ENCODE measurements at places on chromosomes 1 and 21.

GRCh38 chr1:24992761-24993211, 62.7 kb upstream of the RUNX3 start:
- no peak for DNase-seq

DNA sequence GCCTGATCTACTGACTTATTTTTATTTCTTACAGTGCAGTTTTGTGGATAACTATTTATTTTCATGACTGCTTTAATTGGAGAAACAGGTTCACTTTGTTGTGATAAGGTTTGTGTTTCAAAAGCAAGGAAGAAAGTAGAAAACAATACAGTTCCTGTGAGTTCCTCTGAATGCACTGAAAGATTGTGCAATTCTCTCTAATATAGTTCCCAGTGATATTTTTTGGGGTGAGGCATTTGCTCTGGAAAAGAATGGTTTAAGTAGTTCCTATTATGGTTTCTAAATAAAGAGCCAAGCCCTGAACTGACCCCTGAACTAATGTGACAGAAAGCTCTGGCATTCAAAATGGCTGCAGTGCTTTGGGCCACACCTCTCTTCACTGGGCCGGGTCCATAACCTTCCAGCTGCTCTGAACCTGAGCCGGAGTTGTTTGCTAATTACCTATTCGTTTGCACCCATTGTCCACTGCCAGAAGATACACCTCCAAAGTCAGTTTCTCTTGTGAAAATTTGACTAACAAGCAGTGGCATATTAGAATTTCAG, 56.6 kb upstream of the VTCN1 start:
- no peak for DNase-seq

- DNase-seq, result no peak
Observed at GRCh38 chr1:153312570-153313186, at the start of gene PGLYRP3. Gene PGLYRP3 (minus strand): TSS chr1:153312952. CDS start chr1:153310665, 2,287 bp downstream.

DNA sequence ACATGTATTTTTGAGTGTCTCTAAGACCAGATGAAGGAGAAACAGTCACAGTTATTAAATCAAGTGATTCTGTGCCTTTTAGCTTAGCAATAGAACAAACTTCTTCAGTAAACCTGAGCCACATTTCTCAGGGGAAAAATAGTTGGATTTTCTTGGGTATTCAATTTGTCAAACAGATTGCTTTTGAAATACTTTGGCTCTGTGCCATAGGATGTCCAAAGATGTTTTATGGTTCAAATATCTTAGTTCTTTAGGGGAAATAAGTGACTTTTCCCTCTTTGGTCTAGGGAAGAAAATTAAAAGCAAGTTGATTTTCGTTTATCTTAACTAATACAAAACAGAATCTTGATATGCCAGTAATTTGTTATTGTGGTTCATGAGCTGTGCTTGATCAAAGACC, 125.9 kb downstream of the ATP5PO start:
- no peak for DNase-seq

DNA sequence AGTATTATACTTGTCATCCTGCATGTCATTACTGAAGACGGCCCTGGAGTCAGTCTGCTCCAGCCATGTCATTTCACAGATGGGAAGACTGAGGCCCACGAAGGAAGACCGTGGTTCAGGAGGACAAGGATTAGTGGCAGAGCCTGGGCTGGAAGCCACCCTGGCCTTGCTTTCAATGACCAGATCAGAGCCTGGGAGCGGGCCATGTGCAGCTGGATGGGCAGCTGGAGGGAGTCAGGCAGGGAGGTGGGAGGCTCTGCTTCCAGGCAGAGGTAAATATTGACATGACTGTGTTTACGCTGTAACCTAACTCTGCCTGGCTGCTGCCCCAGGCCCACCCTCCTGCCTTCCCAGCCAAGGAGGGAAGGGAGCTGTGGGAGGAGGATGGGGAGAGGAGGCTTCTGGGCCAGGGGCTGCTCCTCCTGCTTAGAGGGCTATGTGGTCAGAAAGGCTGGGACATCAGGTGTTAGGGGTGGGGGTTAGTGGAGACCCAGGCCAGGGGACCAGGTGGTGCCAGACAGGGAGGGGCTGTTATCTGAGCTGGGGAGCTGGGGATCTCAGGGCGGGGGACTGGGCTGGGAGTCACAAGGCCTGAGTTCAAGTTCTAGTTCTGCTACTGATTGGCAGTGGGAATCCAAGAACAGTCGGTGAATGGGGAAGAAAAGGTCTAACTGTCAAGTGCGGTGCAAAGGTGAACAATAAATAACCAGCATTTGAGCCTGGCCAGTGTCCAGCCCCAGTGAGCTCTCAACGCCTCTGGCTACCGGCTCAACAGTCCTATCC, 48.5 kb upstream of the ECE1 start:
- DNase-seq, result peak; percentile 67

- no peak for DNase-seq
Observed at GRCh38 chr21:44548381-44548780, 2.9 kb downstream of the KRTAP10-2 start.

DNA sequence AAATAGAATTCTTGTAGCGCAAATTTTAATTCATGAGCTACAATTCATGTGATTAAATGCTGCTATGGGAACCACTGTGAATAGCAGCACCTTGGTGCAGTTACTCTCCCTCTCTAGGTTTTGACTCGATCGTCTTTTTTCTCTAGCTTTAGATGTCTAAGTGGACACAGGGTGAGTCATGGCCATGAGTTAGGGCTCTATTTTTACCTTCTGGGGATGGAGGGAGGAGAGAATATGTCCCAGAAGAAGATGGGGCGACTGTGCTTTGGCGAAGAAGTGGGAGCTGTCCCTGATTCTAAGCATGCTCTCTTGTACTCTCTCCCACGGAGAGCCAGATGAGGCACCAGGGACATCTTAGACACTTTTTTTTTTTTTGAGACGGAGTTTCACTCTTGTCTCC, 1.6 kb upstream of the OR2B11 start:
- no peak for DNase-seq

DNA sequence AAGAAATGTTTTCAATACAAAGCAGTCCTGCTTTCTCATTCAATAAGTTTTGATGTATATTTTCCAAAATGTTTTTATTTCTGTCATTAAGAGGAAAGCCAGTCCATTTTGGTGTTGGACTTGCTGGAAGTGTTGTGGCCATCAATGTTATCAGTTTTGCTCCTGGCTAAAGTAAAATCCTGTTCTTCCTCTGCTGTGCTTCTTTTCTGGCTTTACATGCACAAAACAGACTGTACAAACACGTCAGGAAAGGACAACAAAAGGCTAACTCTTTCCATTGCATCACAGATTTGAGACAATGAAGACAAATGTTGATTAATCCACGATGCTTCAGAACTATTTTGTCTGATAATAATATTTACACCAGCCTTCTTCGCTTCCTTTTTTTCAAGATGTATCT, 735.4 kb downstream of the LTN1 start:
- no peak for DNase-seq

DNA sequence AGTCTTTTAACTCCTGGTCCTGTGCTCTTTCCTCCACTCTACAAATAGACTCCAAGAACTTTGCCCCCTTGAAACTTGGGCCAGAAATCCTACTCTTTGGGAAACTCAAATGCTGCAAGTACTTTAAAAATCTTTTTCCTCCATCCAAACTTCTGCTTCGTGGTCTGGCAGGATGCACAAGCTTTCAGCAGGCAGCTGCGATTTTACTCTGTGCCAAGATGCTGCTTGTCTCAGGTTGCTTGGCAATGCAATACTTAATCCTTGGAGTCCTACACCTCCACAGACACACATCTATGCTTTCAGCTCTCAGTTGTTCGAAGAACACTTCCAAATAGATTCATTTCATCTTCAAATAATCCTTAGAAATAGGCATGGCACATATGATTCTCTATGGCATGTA, 435.3 kb upstream of the USP24 start:
- DNase-seq, result no peak

DNA sequence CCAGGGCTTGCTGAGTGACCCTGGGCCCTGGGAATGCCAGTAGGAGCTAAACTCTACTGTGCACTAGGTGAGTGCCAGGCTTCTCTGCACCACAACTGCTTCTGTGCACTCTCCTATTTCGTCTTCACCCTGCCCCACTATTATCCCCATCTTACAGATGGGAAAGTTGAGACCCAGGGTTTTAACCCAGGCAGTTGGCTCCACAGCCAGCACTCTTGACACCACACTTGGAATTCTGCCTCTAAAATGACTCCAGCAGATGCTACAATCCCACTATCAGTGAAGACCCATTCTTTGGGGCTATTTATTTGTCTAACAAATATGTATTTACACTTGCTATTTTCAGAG, 56.1 kb downstream of the FOXO6 start:
- DNase-seq, result no peak

DNA sequence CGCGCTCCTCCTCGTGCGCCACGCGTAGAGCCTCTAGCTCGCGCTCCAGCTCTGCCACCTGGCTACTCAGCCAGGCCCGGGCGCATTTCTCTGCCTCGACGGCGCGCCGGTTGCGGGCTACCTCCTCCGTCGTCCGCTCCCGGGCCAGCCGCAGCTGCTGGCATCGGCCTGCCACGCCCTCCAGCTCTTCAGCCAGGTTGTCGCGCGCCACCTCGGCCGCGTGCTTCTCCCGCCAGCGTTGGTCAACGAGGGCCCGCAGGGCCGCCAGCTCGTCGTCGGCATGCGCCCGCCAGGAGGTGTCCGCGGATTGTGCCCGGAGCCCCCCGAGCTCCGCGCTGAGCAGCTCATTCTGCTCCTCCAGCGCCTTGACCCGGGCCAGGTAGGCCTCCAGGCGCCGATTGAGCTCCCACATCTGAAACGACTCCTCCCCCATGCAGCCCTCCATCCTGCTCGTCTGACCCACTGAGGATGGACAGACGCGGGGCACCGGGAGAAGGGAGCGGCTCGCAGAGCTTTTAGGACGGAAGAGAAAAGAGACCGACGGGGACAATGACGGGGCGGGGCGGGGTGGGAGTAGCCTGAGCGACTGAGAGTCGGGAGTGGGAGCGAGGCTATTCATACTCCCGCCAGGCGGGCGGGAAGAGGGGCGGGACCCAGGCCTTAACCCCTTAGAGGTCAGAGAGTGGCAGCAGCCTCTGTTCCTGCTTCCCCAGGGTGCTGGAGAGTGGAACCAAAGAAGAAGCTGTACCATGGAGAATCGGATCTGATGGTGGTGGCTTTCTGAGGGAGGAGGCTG, at the start of gene NES:
Gene NES, minus strand, starts transcription at position 588 of the 796 bp plus-strand sequence. Its CDS starts 143 bp downstream, at position 445.
- no peak for DNase-seq

- DNase-seq, result no peak
Observed at GRCh38 chr1:31939484-31940329, 1.5 kb upstream of the PTP4A2 start.

- DNase-seq, result no peak
Observed at GRCh38 chr1:156654700-156655099, 12.8 kb downstream of the BCAN start.

- DNase-seq, result no peak
Observed at GRCh38 chr1:63407002-63407401, 39.6 kb downstream of the ALG6 start.

DNA sequence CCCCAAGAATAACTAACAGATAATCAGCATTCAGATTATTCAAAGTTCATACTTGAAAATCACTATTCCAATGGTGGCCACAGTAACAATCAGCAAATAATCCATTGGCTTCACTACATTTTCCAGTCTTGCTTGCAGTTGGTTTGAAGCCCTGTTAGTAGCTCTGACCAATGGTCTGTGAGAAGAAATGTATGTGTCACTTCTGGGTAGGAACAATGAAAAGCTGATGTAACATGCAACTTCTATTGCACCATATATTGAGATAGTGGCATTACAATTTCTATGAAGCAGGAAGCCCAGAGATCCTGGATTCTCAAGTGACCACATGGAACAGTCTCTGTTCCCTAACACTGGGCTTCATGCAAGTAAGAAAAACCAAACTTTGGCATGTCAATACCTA, 250.9 kb upstream of the DAB1 start:
- DNase-seq, result no peak

DNA sequence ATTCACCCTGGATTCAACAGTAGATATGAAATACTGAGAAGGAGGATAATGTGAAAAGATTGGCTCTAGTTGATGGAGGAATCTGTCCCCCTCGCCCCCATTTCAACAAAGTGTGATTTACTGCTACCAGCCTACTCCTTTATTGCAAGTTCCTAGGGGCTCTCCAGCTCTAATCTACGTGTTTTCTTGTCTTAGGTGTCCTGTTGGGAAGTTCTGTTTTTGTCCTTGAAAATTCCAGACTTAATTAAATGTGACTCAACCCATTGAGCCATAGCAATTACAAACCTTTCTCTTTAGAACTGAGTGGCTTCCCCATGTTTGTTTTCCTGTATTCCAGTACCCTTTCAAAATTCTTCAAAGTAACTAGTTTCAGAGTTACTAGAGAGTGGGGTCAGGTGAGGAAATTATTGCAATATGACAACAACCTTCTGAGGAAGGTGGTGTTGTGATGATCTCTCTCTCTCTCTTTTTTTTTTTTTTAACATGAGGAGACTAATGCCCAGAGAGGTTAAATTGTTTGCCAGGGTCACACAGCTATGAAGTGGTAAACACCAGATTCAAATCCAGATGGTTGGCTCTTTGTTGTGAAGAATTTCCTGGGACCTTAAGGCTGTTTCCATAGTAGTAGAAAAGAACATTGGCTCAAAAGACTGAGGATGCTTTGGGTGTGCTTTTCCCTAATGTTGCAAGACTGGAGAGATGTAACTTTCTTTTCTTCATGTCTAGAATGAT, 3.5 kb downstream of the RGL1 start:
- DNase-seq, result no peak

GRCh38 chr1:5010656-5011055, 356.2 kb downstream of the AJAP1 start:
- DNase-seq, result no peak

GRCh38 chr1:30472526-30472925, 250.9 kb downstream of the MATN1 start:
- no peak for DNase-seq

DNA sequence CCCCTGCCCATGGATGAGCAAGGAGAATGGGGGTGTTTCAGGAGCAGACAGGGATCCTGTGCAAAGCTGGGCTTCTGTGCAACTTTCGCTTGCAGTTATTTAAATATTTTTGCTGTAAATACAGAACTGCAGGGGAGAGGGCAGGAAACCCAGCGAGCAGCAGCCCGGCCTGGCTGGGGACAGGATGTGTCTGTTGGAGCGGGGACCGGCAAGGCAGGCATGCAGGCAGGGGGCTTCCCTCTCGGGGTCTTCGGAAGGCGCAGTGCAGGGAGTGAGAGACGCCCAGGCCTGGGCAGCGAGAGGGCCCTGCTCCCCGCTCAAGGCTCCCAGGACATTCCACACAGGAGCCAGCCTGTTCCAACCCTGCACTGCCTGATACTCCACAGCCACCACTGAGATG, 1.7 kb upstream of the AIRE start:
- no peak for DNase-seq

GRCh38 chr1:78651241-78651640, 1.6 kb downstream of the IFI44 start:
- no peak for DNase-seq
